Smooth muscle cell of the brain vasculature (primary cell): ENCODE measurements at places on chromosomes 3 and 15.

DNA sequence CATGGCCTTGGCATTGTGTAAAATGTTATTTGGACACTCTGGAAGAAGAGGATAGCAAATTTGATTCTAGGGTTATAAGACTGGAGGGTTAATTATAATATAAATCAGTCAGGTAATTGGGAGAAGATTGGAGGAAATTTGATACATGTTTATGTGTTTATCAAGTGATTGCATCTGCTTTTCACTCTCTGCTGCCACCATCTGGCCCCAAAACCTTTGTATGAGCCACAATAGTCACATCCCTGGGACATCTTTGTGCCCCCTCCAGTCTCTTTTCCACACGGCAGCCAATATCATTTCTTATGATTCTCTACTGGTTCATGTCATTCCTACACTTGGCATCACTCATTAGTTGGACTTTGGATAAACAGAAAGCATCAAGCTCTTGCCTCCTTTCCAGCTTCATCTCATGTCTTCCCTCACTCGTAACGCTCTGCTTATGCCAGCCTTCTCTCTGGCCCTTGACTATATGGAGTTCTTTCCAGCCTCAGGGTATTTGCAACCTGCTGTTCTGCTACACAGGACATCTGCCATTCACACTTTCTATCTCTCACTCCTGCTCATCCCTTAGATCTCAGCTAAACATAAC, 602.3 kb upstream of the SUCLG2 start:
- no peak for DNase-seq

DNA sequence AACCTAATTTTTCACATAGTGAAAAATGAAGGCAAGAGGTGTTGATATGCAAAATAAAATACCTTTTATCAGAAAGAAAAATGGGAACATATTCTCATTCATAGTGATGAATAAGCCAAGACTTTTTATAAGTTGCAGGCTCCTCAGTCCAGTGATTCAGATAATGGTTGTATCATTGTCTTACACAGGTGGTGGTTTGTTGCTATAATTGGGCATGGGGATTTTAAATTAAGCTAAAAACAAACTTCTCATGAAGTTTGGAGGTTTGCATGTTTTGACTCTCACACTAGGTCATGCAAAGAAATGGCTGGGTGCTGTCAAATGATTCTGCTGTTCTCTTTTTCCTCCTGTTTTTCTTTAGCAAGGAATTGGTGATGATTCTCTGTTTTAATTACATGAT, 60.8 kb upstream of the SKIL start:
- DNase-seq = no peak

DNA sequence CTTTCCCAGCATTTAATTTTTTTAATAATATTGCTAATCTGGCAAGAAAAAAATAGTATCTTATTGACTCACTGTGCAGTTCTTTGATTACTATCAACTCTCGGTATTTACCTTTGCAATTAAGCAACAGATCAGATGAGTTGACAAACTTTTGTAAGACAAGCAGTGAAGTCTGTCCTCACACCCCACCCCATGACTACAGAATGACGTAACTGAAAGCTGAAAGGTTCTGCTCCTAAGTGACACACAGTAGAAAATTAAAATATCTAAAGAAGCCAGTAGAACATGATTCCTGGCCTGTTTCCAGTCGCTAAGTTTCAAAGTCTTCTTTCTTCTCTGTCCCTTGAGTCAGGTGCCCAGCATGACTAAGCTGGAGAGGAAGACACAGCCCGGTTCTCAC, 135.5 kb downstream of the STT3B start:
- DNase-seq = no peak

DNA sequence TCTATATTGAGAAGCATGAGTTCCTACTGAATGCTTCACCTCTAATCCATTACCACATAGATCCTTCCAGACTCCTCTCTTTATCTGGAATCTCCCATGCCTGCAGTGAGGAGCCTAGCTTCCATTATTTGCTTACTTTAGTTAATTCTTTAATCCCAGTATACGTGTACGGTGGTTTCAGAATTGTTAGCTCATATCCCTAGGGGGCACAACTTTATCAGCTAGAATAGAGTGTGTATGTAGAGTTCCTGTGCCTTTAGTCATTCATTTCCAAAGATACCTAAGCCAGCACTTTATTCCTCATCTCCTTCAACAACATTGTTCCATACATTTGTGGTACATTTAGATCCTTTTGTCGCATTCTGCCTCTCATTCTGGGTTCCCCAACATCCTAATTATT, 226.0 kb downstream of the TJP1 start:
- no peak for DNase-seq

- no peak for DNase-seq
These were observed 224.3 kb upstream of the SOX2 start for GRCh38 chr3:181487236-181487978.

DNA sequence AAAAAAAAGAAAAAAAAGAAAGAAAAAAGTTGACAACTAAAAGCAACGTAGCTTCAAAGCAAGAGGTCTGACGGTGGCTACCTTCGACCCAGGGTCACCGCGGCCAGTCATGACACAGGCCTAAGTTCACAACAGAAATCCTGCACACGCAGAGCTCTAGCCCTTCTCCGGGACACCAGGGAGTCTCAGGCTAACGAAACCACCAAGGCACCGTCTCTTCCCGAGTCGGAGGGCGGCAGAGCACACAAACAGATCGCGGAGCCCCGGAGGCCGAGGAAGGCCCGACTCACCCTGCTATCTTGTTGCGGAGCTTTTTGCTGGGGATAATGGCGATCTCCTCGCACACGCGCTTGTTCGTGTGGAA, 584 bp downstream of the RPS17 start:
- no peak for DNase-seq

- no peak for DNase-seq
These were observed 12.0 kb upstream of the COL8A1 start for GRCh38 chr3:99626417-99626788.

- no peak for DNase-seq
These were observed 208.0 kb upstream of the BHLHE40 start for GRCh38 chr3:4771243-4771642.

DNA sequence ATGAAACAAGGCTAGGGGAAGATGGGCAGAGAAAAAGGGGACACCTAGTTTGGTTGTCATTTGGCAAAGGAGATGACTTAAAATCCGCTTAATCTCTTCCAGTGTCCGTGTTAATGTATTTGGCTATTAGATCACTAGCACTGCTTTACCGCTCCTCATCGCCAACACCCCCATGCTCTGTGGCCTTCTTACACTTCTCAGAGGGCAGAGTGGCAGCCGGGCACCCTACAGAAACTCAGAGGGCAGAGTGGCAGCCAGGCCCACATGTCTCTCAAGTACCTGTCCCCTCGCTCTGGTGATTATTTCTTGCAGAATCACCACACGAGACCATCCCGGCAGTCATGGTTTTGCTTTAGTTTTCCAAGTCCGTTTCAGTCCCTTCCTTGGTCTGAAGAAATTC, 39.6 kb downstream of the DNASE1L3 start:
- DNase-seq = no peak

GRCh38 chr3:59131016-59131766, 81.4 kb upstream of the CFAP20DC start:
- no peak for DNase-seq

DNA sequence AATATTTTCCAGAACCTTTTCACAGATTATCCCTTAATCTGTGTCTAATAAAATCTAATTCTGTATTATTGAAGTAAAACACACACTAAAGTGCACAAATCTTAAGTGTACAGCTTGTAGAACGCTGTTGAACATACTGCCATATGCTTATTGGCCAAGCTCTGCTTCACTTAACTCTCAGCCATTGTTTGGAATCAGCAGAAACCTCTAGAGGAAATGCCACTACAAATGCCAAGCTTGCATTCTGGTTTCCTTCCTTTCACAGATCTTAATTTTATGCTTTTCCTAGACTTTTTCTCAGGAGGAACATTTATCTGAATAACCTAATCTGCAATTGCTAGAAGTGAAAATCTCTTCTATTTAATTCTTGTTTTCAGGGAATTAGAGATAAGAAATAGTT, 10.1 kb downstream of the MNS1 start:
- DNase-seq = no peak

- no peak for DNase-seq
These were observed 78.3 kb upstream of the HES1 start for GRCh38 chr3:194057570-194058188.
